Activated CD8-positive, alpha-beta memory T cell treated with anti-CD3 and anti-CD28 coated beads for 36 hours (primary cell): ENCODE measurements at places on chromosomes 7 and 10. TPM values are rescaled to one million over a fixed set of nuclear protein-coding genes. Genes with fewer than 3 reads are reported as not detected.

The CUZD1 gene
- total RNA-seq: 2.9 TPM

The DYNC1I1 gene
- total RNA-seq: not detected

The SAMD9L gene
- 5.6 TPM for total RNA-seq

The JCAD gene
- total RNA-seq: 0.02 TPM

The MYPN gene
- not detected for total RNA-seq

The TMEM225B gene
- total RNA-seq: 0.86 TPM

The PPP1R3A gene
- not detected for total RNA-seq

The CRTAC1 gene
- not detected for total RNA-seq

The FUOM gene
- 33.7 TPM for total RNA-seq

The TMEM139 gene
- 0.52 TPM for total RNA-seq

The GPR146 gene
- 2.1 TPM for total RNA-seq

The ZFYVE27 gene
- total RNA-seq: 30.4 TPM

The SSC4D gene
- total RNA-seq: 0.63 TPM

The TMEM273 gene
- 78.7 TPM for total RNA-seq
